ENCODE measurements at places on chromosomes 6 and 20.

DNA sequence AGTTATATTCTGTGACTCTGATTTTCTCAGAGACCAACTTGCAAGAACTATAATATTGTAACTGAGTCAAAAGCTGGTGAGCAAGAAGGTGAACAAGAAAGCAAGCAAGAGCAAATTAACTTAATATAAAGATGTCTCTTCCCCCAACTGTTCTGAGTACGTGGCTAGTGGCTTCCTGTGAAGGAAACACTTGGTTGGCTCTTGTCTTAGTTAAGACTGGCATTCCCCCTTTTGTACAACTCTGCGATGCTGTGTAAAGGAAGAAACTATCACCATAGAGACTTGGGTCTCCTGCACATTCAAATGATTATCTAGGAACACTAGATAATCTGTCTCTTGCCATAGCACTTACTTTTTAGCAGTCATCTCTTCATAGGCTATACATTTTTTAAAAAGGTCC lies 47.3 kb upstream of the TNFAIP3 start:
- DNase-seq, result no peak

GRCh38 chr20:48799328-48800105 lies 28.3 kb downstream of the PREX1 start:
- no peak for DNase-seq

GRCh38 chr6:153436351-153436750 lies 305.3 kb upstream of the RGS17 start:
- no peak for DNase-seq

GRCh38 chr6:39931607-39932006 lies 2.7 kb downstream of the MOCS1 start:
- DNase-seq, result no peak

All from NCI-H524 treated with DMSO at 0.1 percent for 48 hours (cell line).